ENCODE measurements at places on chromosomes 4 and X.

DNA sequence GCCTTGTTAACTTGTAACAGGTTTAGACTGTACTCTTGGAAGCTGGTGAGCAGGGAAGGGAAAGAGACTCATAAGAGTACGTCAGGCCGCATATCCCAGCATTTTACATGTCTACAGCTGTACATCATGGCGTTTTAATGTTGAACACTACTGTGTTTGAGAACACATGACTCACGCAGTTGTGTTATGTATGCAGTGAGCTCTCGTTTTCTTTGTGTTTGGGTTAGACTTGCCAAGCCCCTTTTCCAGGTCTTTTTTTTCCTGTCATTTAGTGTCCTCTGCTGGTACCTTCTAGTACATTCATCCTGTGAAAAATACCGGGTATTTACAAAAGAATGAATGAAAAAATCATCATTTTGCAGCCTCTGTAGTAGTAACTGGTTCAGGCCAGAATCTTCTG lies 35.3 kb downstream of the SMS start:
- no peak for DNase-seq

- DNase-seq: no peak
These were observed 756 bp upstream of the TAF9B start for GRCh38 chrX:78140206-78140605.

DNA sequence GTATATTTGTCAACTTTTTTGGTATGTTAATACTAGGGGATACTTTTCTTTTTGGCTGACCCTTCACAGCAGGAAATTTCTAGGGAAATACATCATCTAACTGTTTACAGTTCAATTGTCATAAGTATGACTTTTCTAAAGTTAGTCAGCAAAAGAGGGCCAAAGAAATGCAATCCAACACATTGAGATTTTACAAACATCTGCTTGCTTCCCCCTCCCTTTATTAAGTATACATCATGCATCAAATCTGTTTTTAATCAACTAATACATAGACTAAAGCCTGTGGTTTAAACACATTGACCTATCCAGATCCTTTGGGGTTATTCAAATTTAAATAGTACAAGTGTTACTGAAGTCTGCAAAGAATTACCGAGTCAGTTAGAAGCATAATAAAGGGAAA lies 93.9 kb downstream of the MID1 start:
- DNase-seq: no peak

- DNase-seq: no peak
These were observed 595.0 kb downstream of the GLUD2 start for GRCh38 chrX:121642415-121642814.

DNA sequence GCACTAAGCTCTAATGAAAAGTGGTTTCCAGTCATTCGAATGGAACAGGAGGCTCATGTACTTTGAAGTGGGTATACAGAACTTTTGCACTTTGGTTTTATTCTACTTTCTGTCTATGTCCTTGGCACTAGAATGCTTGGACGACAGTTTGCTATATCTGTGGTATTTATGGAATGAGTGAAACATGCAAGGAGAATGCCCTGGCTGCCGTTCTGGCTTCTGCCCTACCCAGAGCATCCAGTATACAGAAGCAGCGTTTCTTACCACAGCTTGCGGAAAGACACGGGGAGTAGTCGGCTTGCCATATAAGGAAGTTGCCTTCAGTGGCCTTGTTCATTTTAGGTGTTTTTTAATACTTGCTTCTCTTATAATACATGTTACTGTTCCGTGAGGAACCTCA lies 98.0 kb downstream of the TBL1X start:
- DNase-seq: no peak

Measured in CD4-positive, alpha-beta T cell treated with Interleukin-17A for 1 hour (primary cell).